Prostate gland (tissue), 2 donors: ENCODE measurements at places on chromosomes 1 and 21.

- DNase-seq, result peak; percentile 23
These were observed 19.3 kb upstream of the KLHDC8A start for GRCh38 chr1:205375835-205376545.

DNA sequence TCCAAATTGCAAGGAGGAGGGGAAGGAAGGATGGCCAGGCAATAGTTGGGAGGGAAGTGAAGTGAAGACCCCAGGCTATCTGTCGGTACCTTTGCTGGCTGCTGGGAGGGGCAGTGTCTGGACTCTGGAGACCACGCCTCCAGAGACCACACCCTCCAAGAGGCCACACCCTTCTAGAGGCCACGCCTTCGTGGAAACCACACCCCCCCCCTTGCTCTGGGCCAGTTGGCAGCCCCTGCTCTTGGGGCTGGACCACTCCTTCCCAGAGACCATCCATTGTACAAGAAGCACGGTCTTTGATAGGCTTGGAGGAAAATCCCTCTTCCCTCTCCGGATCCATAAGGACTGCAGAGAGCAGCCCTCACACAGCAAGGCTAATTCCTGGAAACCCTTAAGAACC, 73.1 kb downstream of the RYR2 start:
- no peak for DNase-seq

DNA sequence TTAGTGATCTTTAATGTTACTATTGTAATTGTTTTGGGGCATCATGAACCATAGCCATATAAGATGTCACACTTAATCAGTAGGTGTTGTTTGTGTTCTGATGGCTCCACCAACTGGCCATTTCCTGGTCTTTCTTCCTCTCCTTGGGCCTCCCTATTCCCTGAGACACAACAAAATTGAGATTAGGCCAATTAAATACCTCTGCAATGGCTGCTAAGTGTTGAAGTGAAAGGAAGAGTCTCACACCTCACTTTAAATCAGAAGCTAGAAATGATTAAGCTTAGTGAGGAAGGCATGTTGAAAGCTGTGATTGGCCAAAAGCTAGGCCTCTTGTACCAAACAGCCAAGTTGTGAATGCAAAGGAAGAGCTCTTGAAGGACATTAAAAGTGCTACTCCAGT, 30.7 kb downstream of the PPP2R5A start:
- DNase-seq, result no peak

DNA sequence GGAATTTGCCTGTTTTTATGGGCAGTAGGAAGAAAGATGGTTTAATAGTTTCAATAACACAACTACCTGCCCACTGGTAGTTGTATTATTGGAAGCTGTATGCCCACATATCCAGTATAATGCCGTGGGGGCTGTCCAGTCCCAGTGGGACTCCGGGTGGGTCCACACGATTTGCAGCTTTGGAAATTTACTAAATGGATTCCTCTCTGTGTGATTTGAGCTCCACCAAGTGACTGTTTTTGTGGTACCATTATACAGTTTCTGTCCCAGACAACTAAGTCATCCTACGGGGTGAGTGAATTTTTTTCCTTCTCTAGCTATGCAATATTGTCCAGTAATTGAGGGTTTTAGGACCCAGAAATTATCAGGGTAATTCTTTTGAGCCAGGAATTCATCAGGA, 86.8 kb downstream of the PLA2G4A start:
- DNase-seq, result no peak

DNA sequence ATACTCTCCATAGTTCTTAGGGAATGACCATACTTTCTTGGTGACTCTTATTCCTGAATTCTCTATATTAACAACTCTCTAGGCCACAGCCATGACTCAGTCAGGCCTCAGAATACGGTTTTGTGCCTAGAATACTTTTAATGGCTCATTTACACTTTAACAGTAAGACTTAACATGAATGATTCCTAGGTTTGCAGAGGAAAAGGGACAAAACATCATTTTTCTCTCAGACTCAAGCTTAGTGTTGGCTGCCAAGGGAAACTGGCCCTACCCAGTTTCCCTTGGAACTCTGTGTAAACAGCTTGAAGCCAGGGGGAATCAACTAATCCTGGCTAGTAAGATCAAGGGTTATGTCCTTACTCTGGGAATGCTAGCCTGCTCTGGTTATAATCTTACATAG, 164.9 kb upstream of the PKN2 start:
- DNase-seq, result no peak

- peak; percentile 77 for DNase-seq
These were observed 37.7 kb downstream of the SYF2 start for GRCh38 chr1:25194572-25195020.

GRCh38 chr1:202376247-202376646, 27.7 kb downstream of the PPP1R12B start:
- DNase-seq, result no peak

DNA sequence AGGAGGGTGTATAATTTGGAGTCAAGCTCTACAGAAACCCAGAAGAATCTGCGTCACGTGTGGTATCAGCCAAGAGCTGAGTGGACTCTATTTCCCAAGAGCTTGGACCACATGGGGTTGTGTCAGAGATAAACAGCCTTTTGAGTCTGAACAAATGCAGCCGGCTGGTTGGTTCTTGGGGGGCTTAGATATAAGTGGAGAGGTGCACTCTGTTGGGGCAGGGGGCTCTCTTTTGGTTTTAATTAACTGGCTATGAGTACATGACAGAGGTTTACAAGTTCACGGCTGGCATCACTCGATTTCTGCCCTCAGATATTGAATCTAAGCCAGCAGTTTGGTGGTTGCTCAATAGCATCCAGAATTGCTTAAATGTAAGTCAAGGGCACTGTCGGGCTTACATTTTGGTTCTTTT, 501 bp upstream of the MRAP start:
- no peak for DNase-seq

DNA sequence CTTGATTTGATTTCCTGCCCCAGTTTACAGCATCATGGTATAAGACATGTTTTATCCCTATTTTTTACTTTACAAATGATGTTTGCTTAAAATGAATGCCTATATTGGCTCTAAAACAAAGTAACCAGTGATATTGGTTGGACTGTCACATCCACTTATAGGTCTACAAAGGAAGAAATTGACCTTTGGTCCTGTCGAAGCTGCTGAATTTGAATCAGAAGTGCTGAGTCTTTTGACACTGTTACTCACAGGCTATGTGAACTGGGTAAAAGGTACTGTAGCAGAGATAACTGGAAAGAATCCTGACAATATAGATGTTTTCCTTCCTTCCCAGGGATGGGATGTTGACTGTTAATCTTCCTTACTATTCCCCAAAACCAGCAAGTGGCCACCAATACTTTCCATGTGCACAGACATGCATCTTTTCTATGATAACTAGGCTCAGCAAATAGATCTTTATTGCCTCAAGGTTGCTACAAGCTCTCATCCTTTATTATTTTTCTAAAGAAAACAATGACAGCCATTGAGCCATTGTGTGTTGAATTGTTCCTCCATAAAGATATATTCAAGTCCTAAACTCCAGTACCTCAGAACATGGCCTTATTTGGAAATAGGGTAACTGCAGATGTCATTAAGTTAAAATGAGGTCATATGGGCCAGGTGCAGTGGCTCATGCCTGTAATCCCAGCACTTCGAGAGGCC, 175.9 kb upstream of the NR5A2 start:
- no peak for DNase-seq

GRCh38 chr1:167412072-167412471, 106.3 kb downstream of the CD247 start:
- no peak for DNase-seq

GRCh38 chr1:205577874-205578658, 53.7 kb downstream of the ELK4 start:
- DNase-seq, result no peak

- no peak for DNase-seq
These were observed 1844.7 kb downstream of the NCAM2 start for GRCh38 chr21:22842875-22843274.

GRCh38 chr1:217614200-217614712, 16.6 kb downstream of the GPATCH2 start:
- DNase-seq, result no peak

GRCh38 chr1:197469620-197470210, 201.7 kb downstream of the CRB1 start:
- no peak for DNase-seq

GRCh38 chr1:154849645-154850131, 20.4 kb downstream of the KCNN3 start:
- no peak for DNase-seq

- DNase-seq, result peak; percentile 87
These were observed 47.0 kb downstream of the AHDC1 start for GRCh38 chr1:27556781-27557595.

GRCh38 chr1:56477164-56478111, 101.9 kb downstream of the PLPP3 start:
- DNase-seq, result no peak

DNA sequence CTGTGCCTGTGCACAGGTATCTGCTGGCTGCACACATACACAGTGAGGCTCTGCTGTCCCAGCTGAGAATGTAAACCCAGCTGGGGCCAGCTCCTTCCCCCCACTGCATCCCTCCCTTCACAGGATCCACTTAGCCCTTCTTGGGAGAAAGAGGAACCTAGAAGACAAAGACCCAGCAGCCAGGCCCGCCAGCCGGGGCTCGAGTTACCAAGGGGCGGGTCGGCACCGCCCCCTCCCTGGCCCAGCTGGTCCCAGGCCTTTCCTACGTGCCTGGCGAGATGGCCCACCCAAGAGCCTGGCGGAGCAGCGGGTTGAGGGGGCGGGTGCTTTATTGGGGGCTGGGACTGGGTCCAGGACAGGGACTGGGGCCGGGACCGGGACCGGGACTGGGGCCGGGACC, 2.1 kb downstream of the SH3BGRL3 start:
- no peak for DNase-seq

DNA sequence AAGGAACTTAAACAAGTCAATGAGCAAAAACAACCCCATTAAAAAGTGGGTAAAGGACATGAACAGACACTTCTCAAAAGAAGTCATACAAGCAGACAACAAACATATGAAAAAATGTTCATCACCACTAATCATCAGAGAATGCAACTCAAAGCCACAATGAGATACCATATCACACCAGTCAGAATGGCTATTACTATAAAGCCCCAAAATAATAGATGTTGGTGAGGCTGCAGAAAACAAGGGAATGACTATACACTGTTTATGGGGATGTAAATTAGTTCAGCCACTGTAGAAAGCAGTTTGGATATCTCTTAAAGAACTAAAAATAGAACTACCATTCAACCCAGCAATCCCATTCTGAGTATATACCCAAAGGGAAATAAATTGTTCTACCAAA, 51.2 kb downstream of the MRPL39 start:
- DNase-seq, result no peak

DNA sequence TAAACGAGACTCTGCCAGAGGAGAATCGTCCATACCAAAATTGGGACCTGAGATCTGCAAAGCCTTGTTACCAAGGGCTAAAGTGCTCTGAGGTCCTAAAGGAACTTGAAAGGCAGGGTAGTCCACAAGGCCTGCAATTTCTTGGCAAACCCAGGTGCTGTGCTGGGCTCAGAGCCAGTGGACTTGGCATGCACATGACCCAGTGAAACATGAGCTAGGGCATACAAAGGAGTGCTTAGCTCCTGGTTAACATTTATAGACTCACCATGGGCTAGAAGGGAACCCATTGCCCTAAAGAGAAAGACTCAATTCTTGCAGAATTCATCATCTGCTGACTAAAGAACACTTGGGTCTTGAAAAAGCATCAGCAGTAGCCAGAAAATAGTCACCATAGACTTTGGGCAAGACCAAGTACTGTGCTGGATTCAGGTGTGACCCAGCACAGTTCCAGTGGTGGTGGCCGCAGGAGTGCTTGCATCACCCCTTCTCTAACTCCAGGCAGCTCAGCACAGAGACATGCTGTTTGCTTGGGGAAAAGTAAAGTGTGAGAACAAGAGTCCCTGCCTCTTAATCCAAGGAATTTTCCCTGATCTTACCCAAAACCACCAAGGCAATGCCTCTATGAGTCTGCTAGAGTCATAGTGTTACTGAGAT, 1069.4 kb upstream of the ADGRL2 start:
- peak; percentile 79 for DNase-seq

DNA sequence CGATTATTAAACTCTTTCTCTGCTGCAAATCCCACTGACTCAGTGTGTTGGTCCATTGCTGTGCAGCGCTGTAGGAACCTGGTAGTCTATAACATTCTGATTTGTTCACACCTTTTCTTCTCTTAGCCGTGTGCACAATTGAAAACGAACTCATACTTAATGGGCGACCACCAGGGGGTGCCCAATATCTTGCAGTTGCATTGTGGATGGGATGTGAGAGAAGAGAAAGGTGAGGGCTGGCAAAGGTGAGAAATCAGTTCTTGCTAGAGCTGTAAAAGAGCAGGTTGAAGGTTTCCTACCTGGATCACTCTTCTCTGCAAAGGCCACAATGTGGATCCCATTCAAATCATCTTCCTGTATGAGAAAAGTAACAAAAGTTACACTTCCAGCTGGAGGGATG, 51.0 kb downstream of the CASQ2 start:
- peak; percentile 52 for DNase-seq

- DNase-seq, result no peak
These were observed 118.5 kb upstream of the SPAG17 start for GRCh38 chr1:118303534-118303933.
